T follicular helper cell (primary cell): ENCODE measurements at places on chromosomes 2 and 18.

DNA sequence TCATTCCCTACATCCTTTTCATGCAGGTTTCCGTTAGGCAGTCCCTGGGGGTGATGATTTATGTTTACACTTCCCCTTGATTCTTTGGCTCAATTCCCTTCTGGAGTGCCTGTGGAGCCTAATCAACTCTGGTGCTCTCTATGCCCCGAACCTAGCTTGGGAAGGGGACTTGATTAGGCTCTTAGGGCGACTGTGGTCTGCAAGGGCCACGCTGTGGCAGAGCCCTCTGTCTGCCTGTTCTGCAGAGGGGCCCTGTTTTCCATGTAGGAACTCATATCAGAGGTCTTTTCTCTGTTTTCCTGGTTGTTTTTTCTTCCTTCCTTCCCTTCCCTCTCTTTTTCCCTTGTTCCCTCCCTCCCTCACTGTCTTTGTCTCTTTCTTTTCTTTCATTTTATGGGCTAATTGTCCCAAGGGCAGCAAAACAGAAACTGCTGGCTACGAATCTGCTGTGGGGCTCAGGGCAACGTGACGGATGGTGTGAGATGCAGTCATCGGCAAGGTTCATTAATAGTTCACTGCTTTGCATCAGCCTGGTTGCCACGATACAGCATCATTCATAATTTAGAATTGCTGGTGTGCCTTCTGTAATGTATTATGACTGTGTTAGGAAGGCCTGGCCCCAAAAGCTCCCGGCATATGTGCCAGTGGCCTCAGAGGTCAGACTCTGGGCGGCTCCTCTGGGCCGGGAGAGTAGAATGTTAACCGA lies 134.5 kb downstream of the NAPG start:
- no peak for DNase-seq

GRCh38 chr2:150535176-150535575 lies 47.7 kb upstream of the RND3 start:
- no peak for DNase-seq

DNA sequence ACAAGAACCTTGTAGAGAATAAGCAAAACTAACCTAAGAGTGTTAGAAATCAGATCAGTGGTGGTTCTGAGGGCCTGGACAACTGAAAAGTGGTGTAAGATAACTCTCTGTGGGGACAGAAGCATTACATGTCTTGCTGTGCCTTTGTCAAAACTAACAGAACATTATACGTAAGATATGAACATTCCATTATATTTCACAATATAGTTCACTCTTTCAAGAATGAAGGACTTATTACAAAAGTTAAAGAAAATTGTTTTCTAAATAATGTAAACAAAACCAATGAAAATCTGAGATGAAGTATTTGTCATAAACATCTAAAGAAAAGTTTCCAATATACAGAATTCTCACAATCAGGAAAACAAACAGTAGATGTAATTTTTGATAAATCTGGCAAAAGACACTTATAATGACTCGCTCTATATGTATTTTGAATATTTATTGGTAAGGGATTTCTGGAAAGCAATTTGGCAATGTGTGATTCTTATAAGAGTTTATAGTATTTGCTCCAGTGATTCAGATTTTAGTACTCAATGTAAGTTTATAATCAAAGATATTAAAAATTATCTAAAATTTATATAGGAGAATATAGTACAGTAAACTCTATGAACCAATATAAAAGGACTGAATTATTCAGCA lies 258.4 kb downstream of the CD226 start:
- no peak for DNase-seq

GRCh38 chr2:43068631-43069517 lies 157.5 kb downstream of the ZFP36L2 start:
- no peak for DNase-seq

DNA sequence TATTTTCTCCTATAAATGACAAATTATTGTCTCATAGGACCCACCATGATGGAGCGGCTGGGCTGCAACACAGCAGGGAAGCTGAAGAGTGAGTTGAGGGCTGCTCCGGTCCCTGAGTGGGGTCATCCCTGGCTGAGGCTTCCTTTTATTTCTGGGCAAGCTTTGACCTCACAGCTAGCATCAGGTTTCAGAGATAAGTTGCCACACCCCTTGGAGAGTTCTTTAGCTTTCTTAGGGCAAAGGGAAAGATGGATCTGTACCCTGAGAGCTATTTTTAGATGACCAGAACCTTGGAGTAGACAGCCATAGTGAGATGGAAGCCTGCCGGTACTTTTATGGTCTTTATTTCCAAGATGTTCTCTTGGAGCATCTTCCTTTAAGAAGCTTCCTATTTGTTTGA lies 11.5 kb downstream of the MYL1 start:
- DNase-seq: no peak

GRCh38 chr2:32453242-32454062 lies 96.6 kb downstream of the BIRC6 start:
- DNase-seq: no peak

DNA sequence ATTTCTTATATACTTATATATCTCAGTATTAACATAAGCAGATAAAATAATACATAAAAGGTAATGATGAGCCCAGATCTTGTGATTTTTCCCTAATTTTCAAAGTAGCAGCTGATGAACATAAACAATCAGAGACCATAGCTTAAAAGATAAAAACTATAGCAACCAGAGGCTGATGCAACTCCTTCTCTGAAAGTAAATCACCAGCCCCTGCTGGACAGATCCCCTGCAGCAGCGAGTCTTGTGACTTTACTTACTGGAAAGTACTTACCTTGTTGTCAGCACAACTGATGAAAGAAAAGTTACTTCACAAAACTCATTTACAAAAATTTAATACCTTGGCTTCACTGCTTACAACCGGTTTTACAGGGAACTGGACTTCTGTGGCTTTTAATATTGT lies 67.3 kb downstream of the GORASP2 start:
- DNase-seq: no peak

- no peak for DNase-seq
These were observed 141.4 kb downstream of the SNTG2 start for GRCh38 chr2:1091895-1092585.

DNA sequence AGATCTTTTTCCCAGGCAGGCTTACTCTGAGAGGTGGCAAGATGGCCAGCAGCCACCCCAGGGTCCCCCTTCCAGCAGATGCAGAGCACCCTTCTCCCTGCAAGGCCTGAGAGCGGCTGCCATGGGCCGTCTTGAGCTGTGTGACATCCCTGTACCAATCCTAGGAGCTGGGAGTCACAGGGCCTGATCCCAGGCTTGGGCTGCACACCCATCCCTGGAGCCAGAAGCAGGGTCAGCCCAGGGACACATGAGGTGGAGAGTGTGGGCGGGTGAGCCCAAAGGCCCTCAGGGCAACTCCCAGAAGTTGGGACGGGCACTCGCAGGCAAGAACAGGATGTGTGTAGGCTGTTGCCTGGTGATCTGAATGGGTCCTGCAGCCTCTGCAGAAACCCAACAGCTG lies 40.5 kb downstream of the CROCC2 start:
- no peak for DNase-seq

- DNase-seq: no peak
These were observed 31.7 kb upstream of the RAB1A start for GRCh38 chr2:65161551-65162100.

- no peak for DNase-seq
These were observed 123.8 kb downstream of the AFF3 start for GRCh38 chr2:100018341-100019193.

GRCh38 chr18:53689886-53690285 lies 534.6 kb downstream of the MBD2 start:
- DNase-seq: no peak

GRCh38 chr18:37421341-37422077 lies 144.1 kb downstream of the CELF4 start:
- DNase-seq: no peak

DNA sequence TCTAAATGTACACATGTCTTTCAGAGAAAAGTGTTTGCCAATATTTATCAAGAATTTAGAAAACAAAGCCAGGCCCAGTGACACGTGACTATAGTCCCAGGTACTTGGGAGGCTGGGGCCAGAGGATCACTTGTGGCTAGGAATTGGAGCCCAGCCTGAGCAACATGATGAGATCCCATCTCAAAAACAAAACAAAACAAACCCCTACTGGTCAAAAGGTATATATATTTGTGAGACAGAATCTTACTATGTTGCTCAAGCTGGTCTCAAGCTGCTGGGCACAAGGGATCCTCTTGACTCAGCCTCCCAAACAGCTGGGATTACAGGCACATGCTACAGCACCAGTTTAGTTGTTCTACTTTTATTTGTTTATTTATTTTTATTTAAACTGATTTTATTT lies 79.2 kb downstream of the ZDBF2 start:
- no peak for DNase-seq

DNA sequence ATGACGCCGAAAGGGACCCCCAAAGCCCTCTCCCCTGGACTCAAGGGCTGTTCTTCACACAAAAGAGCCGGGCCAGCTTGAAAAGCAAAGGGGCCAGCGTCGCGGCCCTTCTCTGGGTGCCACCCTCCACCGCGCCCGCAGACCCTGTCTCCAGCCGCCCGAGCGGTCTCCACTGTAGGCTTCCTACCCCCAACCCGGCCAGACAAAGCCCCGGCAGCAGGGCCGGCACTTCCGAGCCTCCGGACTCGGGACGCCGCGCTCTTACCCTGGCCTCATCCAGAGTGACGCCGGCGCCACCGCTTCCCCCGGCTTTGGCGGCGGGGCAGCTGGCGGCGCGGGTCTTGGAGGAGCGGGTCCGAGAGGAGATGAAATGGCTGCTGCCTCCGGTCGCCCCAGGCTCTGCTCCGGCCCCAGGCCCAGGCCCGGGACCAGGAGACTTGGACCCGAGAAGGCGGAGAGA lies 603 bp downstream of the ATAD2B start:
- peak; percentile 2 for DNase-seq

DNA sequence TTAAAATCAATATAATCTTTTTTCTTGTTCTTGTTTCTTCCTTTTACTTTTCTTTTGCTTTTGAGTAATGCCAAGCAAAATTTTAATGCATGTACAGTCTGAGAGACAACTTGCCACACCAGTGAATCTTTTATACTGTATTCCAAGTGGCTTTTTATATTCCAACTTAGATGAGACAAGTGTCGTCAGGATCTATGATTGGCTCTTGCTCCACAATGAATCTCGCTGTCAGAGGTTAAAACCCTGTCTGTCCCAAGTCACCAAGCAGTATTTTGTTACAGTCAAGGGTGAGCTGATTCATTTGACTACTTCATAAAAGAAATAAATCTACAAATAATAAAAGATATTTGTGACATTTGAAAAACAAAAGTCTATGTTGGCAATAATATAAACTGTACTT lies at the start of gene MSTN:
Gene MSTN, minus strand, starts transcription at position 129 of the 400 bp plus-strand sequence. CDS start 133 bp downstream, outside the sequence.
- no peak for DNase-seq

GRCh38 chr18:2970772-2971659 lies 41.9 kb downstream of the LPIN2 start:
- no peak for DNase-seq

DNA sequence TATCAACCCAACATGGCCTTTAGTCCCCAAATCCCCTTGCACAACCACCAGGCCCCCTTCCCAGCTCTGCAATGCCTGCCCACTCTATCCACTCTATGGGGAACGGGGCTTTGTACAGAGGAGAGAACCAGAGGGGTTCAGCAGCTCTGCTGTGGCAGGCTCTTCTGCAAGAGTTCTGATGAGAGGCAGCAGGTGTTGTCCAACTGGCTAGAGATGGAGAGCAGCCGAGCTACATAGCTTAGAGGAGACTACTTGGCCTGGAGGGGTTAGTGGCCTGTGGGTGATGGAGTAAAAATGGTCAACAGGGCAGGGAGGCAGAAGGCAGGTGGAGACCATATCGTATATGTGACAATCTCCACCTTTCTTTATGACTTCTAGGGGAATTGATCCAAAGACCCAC lies 103.0 kb downstream of the QPCT start:
- no peak for DNase-seq
